ENCODE measurements at places on chromosomes 7 and 10.
A peak's percentile ranks its signal among the peaks of the same experiment; 100 is the strongest.

GRCh38 chr7:19139706-19140327, 5.4 kb downstream of the FERD3L start:
- no peak for DNase-seq

DNA sequence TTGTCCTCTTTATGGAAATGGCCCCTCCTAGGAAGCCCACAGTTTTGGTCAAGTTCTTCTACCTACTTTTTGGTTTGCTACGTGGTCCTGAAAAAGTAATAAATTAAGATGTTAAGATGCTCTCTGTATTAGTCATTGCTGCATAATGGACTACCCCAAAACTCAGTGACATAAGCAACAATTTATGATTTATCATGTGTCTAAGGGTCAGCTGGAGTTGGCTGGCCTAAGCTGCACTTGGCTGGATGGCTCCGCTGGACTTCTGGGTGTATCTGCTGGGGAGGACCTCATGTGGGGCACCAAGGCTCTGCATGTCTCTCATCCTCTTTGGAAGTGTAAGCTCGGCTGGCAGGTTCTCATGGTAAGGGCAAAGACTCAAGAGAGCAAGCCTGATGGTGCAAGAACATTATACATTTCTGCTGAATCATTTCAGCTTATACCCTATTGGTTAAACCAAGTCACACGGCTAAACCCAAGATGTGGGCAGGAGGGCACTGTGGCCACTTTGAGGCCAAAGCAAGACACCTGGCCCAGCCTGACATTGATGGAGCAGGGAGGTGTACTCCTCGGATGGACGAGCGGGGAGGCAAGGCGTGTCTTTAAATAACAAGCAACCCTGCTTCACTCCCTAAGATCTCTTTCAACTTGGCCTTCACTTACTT, 47.7 kb downstream of the TBXAS1 start:
- no peak for DNase-seq

DNA sequence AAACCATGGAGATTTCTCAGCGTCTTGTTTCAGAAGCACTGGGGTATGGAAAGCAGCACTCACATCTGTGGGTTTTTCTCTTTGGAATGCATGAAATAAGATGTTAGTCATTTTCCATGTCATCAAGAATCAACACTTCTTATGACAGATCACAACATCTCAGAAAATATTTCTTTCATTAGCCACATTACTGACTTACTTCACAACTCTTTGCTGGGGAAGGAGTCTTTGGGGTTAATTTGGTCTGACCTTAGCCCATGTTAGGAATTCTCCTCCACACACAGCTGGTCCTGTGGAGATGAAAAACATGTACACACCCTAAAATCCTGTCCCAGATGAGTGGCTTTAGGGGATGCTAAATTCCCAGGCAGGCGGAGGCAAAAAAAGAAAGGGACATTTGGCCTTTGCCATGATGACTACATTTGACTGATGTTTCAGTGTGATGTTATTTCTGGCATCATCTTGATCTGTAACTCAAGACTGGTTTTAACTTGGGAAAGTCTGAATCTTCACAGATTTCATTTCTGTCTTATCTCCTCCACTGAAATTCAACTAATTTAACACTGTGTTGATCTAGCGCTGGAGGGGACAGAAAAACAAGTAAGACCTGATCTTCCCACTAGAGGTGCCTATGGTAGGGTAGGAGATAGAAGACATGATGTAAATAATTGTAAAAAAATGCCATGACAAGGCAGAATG, 363.2 kb downstream of the PRPF18 start:
- no peak for DNase-seq

- DNase-seq: no peak
Observed at GRCh38 chr10:78568620-78569019, 500.1 kb upstream of the ZMIZ1 start.

- no peak for DNase-seq
Observed at GRCh38 chr7:127035203-127035849, 217.4 kb downstream of the GRM8 start.

DNA sequence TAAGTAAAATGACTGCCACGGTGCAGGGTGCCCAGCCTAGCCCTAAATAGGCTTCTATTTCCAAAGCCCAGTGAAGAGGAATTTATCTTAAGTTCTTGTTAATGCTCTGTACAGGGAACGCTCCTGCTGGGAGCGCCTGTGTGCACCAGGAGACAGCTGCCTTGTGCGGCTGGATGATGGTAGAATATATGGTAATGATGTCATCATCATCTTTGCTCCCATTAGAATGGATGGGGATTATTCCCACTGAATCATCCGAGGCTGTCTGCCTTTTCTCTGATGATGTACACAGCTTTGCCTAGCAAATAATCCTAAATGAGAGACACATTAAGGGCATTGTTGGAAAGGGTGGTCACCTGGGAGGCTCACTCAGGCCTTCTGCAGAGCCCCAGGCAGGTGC, 928.1 kb downstream of the CCSER2 start:
- DNase-seq: no peak

GRCh38 chr10:68155615-68156210, 46.4 kb downstream of the MYPN start:
- no peak for DNase-seq

- no peak for DNase-seq
Observed at GRCh38 chr7:17304926-17305325, 6.5 kb downstream of the AHR start.

DNA sequence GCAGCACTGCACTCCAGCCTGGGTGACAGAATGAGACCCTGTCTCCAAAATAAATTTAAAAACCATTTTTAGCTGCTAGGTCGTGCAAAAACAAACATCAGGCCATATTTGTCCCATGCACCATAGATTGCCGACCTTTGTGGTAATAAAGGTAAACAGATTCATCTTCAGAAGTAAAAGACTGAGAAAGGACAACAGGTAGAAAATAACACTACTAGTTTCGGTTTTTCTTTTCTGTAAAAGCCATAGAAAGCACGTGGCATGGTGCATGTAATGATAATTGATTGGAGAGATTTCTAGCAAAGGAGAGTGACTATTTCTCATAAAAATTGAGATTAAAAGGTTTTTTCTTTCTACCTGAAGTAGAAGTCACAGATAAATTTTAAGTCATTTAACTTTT, 93.9 kb downstream of the DNAH11 start:
- DNase-seq: no peak

DNA sequence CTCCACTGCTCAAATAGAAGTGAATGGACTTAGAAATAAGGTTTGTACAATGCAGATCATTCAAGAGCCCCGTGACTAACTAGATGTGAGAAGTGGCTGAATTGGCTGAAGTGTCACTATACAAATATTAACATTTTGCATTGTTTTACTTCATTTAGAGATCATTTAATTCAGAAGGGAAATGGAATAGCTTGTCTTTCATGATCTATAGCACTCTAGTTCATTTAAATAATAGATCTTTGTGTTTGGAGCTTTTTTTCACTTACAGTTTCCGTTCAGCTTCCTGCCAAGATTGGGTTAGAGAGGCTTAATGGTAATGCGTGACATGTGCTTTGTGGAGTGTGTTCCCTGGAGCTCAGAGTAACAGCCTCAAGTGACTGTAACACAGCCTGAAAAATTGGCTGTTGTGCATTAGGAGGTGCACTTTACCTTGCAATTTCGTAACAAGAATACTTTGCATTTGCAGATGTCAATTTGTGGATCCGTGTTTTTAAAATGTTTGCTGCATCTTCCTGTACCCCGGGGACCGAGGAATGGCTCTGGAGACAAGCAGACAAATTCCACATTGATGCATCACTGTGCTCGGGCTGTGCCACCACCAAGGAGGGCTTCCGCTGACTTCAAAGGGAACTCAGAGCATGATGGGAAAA, 170.3 kb downstream of the NRP1 start:
- no peak for DNase-seq

- DNase-seq: no peak
Observed at GRCh38 chr10:95785942-95786669, 30.1 kb downstream of the ENTPD1 start.

GRCh38 chr10:62454687-62455397, 80.7 kb downstream of the ZNF365 start:
- no peak for DNase-seq

DNA sequence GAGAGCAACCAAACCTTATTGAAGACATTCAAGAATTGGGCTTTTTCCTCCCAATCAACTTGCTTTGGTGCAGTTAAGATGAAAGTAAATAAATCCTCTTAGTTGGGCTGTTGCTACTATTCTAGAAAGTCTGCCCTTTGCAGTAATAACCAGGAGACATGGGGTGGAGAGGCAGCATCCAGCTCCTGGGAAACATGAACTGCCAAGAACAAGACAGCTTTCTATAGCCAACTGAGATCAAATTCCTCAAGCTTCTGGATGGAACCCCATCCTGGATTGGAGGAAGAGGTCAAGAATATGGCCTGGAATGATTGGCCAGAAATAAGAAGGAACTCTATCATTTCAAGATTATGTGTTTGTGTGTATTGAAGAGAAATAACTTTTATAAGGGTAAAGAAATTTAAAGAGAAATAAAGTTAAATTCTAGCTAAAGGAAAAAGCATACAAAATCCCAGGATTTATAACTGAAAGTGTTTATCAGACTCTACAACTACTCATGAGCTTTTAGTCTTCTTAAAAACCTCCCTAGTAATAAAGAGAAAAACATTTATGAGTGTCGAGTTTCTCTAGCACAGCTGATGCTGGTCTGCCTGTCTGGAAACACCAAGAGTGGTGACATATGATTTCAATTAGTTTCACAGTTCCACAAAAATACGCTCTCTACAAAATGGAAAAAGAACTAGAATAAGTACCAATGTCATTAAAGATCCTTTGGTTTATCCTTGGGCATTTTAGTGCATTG, 70.1 kb upstream of the COL1A2 start:
- no peak for DNase-seq

DNA sequence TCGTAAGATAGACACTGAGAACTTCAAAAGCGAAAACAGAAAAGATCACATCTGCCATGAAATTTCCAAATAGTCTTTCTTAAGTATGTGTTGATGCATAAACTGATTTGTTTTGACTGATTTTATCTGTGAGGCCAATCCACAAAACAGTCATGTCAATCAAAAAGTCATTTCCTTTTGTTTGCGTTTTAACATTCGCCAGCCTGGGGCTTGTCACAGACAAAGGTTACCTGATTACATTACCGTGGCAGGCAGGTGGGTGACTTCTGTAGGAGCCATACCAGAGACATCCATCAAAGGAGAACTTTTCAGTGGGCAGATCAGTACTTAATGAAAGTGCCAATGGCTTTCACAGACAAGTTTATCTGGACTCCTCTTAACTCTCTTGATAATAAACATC, 45.5 kb upstream of the BET1 start:
- DNase-seq: no peak

GRCh38 chr7:43791-44540, 148.4 kb upstream of the FAM20C start:
- no peak for DNase-seq

- DNase-seq: no peak
Observed at GRCh38 chr7:3937146-3937545, 636.1 kb downstream of the SDK1 start.

- DNase-seq: no peak
Observed at GRCh38 chr10:19811540-19811939, 4.7 kb upstream of the PLXDC2 start.

DNA sequence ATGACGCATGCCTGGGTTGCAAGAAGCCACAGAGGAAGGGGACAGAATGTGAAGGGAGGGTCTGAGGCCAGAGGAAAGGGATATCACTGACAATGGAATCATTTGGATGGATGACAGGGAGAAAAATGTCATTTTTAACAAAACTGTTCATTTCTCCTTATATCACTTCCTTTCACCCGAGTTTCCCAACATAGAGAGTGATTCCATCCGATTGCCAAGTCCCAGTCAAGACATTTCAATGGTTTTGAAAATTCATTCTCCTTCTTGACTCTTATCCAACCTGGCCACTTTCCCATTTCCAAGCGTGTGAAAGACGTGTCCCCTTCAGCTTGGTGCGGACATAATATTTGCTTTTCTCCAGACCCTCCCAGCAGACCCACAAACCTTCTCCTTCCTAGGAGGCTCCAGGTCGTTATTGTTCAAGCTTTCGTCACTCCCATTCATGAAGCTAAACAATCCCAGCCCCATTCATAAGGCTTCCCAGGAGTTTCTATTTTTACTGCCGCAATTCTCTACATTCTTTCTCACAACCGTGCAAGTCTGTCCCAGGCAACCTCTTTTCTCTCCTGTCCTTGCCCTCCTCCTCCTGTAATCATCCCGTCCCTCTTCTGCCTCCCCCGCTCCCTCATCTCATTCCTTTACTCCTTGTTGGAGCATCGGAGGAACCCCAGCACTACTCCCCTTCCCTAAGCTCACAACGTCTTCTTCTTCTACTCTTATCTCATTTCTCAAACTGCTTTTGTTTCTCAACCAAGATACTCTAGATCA, 301.3 kb upstream of the KLF6 start:
- DNase-seq: peak; percentile 56

DNA sequence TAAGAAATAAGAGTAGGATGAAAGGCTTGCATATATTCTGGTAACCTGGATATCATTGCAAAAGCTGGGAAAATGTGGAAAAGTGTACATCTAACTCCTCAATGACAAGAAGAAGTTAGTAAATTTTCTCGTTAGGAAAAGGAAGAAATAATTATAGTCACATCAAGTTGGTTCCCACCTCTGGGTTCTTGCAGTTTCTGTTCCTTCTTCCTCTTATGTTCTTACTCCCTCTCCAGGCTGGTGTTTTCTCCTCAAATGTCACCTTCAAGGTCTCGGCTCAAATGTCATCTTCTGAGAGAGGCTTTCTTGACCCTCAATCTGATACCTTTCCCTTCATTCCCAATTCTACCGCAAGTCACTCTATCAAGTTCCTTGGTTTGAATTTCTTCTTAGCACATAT, 64.4 kb downstream of the ENTPD1 start:
- DNase-seq: no peak

- DNase-seq: no peak
Observed at GRCh38 chr10:131282961-131283360, 28.6 kb downstream of the TCERG1L start.

- no peak for DNase-seq
Observed at GRCh38 chr7:158401295-158401694, 186.3 kb downstream of the PTPRN2 start.

DNA sequence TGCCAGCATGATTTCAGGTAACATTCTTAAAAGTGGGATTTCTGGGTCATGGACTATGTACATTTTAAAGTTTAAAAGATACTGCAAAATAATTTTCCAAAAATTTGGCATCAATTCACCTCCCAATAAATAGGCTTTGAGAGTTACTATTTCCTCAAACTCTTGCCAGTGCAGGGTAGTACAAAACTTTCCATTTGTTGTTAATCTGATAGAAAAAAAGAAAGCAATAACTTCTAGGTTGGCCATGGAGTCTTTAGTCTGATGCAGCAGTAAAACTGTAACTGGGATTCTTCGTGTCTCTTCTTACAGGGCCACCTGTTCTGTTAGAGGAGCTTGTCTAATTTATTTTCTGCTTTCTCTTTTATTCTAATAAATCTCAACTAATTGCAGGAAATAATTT, 241.1 kb downstream of the MAGI2 start:
- no peak for DNase-seq

DNA sequence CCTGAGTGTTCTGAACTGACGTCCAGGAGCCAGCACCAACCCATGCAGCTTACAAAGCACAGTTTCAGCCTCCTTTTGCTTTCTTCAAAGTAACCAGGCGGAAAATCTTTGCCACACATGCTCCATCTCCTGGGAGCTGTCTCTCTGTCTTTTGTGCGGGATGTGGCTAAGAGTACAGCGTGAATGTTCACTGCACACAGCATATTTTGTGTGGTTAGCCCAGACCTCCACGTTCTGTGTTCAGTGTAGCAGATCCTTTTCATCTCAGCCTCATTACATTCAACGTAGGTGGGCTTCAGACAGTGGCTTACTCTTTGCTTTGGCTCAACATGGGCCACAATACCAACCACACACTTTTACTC, 200.8 kb downstream of the TNS3 start:
- DNase-seq: no peak

Data from right lung (tissue), 10 donors.